Activated CD8-positive, alpha-beta memory T cell treated with anti-CD3 and anti-CD28 coated beads, Interleukin-2, amount 50 U/mL, for 48 hours (primary cell): ENCODE measurements at places on chromosomes 1 and 21.

DNA sequence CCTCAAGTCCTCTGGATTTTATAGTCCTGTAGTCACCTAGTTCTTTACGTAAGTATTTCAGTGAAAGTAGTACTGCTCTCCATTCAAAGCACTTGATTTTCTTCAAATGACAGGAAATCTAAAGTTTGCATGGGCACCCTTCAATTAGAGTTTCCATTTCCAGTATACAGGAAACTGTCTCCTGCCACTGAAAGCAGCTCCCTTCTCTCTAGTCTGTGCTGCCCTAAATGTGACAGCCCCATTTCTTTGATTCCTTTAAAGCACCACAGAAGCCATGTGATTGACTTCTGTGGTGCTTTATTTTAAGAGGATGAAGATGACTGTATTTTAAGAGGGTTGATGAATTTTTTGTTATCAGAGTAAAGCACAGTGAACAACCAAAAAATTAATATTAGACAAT is 226.1 kb downstream of the DNAH14 start:
- DNase-seq, result no peak

DNA sequence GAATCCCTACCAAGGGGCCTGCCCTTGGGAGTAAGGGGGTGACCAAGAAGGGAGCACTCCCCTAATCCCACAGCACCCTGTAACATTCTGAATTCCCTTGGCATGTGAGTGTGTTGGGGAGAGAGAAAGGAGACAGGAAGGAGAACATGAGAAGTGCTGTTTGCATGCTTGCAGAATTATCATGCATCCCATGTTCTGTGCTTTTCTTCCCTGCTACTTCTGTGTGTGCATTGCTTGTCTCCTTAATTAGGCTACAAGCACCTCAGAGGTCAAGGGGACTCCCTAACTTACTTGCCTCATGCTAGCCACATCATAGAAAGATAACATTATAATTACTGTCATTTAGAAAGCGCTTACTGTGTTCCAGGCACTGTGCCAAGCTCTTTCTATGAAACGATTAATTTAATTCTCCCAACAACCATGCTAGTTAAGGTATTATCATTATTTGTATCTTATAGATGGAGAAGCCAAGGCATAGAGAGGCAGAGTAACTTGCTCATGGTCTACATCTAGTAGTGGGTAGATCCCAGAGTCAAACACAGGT is 11.1 kb downstream of the NOS1AP start:
- DNase-seq, result no peak

DNA sequence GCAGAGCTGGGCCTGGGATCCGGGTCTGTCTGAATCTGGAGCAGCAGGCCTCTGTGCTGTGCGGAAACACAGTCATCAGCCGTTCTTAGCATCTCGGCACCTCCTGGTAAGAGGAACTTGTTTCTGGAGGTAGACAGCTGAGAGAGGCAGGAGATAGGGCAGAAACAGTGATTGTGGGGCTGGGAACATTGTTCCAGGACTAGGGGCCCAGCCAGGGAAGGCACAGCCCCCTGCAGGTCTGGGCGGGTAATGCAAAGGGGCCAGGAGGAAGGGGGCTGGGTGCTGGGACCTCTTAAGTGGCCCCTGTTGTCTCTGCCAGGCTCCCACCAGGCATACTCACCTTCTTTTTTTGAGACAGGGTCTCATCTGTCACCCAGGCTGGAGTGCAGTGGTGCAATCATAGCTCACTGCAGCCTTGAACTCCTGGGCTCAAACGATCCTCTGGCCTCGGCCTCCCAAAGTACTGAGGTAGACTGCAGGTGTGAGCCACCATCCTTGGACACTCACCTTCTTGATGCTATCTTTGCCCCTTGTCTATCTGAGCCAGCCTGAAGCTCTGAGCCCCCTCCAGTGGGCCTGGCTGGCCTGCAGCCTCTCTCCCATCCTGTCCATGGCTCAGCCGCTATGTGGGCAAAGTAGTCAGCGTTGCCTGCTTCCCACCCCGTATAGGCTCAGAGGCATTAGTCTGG is 134.3 kb upstream of the ZBTB40 start:
- DNase-seq, result peak; percentile 60

DNA sequence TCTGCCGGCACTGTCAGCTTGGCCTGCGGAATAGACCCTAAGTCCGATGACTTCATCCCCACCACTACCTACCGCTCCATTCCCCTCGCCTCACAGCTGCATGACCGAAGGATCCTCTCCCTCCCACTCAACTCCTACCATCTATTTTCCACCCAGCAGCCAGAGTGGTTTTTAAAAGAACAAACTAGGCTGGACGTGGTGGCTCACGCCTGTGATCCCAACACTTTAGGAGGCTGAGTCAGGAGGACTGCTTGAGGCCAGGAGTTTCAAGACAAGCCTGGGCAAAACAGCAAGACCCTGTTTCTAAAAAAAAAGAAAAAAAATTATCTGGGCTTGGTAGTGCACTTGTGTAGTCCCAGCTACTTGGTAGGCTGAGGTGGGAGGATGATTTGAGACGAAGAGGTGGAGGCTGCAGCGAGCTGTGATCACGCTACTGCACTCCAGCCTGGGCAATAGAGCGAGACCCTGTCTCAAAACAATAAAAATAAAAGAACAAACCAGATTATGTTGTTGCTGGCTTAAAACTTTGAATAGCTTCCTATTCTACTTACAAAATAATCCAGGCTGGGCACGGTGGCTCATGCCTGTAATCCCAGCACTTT is 59.0 kb downstream of the UBIAD1 start:
- no peak for DNase-seq

DNA sequence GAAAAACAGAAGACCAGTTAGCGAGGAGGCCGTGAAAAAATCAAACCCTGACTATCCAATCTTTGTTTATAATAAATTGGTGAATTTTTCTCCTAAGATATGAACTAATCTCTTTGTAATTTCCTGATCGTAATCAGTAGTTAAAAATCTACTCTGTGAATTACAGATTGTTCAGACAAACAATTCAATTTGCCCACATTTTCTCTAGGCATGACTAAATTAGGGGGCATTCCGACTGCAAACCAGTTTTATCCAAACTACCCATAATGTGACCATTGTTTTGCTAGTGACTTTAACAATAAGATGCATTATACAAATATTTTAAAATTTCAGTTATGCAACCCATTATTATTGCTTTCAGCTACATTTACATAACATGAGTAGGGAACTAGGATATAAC is 546.9 kb upstream of the ADAMTS5 start:
- no peak for DNase-seq

- DNase-seq, result peak; percentile 94
These were observed at the start of gene EDEM3 for GRCh38 chr1:184754476-184755225. TSS of gene EDEM3 (minus strand) at chr1:184754858. CDS start at chr1:184754646, 212 bp downstream.

DNA sequence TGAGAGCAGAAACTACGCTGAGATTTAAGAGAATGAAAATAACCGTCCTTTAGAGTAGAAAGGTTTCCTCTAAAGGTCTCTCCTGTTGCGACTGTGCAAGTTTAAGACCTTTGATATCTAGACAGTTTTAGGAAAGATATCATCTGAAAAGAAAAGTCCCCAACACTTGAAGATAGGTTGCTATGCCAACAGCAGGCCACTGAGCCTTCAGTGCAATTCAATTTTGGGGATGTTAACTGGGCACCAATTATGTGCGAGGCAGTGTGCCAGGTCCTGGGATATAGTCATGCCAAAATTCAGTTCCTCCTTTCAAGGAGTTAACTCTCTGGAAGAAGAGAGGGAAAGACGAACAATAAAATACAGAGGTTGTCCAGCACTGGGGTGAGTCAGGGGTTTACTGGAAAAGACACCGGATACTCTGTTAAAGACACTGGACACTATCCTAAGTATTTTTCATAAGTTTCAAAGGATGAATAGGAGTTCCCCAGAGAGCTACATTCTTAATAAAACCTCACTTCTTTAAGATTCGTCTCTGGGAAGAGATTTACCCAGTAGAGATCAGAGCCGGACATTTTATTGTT is 25.5 kb upstream of the ZNF281 start:
- no peak for DNase-seq

- DNase-seq, result no peak
These were observed 483 bp downstream of the PEAR1 start for GRCh38 chr1:156894001-156894400.

GRCh38 chr1:201447903-201448871 is 20.8 kb downstream of the PHLDA3 start:
- peak; percentile 84 for DNase-seq

- no peak for DNase-seq
These were observed 17.0 kb downstream of the TFF3 start for GRCh38 chr21:42298237-42298636.

- no peak for DNase-seq
These were observed 2.5 kb downstream of the ETV3 start for GRCh38 chr1:157135646-157136045.

GRCh38 chr1:38451541-38451993 is 405.0 kb upstream of the POU3F1 start:
- no peak for DNase-seq

- DNase-seq, result no peak
These were observed 18.1 kb downstream of the PDC start for GRCh38 chr1:186442651-186443375.

DNA sequence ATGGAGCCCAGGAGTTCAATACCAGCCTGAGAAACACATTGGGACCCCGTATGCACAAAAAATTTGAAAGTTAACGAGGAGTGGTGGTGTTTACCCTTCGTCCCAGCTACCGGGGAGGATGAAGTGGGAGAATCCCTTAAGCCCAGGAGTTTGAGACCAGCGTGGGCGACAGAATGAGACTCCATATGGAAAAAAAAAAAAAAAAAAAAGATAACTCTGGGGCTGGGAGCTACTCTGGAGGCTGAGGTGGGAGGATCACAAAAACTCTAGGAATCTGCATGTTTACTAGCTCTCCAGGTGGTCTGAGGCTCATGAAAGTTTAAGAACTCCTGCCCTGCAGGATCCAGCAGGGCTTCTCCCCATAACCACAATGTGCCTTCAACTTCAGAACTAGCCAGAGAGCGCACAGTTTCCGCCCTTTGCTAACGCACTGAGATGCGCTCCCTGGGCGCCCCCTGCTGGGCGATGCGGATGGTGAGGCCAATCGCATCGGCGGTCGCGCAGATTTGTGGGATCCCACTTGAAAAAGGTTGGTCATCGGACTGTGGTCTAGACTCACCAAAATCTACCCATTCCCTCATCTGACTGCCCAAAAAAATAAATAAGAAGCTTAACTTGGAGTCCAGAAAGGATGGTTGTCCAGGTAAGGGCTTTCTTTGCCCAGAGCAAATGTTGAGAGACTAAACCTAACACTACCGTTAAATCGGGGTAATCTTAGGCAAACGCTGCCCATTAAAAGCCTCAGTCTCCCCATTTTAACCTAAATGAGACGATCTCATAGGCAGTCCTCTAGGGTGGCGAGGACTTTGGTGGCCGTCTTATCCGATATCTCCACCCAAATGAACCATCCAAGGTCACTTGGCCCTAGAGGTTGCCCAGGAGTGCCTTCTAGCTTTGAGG is 8.8 kb downstream of the ZNF683 start:
- DNase-seq, result peak; percentile 97

GRCh38 chr1:47901001-47901575 is 96.1 kb downstream of the TRABD2B start:
- DNase-seq, result no peak

DNA sequence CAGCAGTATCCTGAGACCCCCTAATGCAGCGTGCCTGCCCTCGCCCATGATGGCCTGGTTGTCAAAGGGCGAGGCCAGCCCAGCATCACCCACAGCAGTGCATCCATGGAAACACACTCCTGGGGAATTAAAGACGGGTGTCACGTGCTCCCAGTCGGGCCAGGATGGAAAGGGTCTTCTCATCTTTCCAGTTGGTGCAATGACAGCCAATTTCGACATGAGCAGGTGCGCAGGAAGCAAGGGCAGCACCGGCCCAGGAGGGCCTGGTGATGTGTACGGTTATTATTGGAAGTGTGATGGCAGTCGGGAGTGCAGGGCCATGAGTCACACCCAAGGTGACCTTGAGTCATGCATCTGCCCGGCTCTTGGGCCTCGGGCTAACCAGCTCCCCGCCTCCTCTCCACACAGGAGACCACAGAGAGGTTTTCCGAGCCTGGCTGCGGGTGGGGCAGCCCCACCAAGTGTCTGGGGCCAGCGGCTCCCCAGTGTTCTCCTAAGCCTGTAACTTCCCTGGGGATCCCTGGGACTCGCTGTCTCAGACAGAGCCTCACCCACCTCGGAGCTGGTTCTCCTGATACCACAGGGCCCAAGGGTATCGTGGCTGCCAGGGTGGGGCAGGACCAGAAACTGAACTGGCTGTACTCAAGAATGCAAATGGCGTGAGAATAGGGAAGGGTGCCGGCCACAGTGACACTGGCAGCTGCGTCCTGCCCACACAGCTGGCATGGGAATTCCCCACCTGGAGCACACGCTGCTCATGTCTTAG is 119.8 kb downstream of the SIK1 start:
- no peak for DNase-seq

DNA sequence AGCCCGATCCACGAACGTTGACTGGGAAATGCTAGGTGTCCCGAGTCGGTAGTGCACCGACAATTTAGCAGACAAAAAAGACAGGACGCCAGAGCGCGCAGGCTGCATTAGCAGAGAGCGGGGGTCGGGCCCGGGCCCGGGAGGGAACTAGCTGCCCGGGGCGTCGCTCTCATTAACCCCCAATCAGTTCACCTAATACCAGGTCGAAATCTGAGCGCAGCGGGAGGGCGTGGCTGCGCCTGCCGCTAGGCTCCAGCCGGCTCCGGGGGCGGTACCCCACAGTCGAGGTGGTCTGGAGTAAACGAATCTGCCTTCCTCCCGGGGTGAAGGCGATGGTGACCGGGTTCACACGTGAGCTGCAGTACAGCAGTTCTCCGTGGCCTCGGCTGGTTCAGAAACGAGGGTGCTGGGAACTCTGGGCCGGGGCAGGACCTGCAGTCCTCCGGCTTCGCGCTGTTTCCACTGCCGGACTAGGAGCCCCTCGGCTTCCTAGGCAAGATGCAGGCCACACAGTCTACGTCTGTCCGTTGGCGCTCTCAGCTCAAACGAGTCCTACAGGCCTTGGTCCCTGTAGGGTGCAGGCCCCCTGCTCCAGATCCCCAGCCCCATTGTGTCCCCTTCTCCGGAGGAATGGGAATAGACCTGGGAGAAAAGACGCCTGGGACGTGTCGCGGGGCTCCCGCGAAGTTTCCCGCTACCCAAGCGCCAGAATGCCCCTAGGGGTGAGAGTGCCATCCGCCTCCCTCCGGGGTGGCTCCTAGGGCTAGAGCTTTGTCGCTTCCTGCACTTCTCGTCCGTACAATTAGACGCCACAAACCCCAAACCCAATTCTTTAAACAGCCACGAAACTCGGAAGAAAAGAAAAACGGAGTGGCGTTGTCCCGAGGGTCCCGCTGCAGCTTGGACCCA is 2.0 kb downstream of the GFI1 start:
- peak; percentile 88 for DNase-seq

DNA sequence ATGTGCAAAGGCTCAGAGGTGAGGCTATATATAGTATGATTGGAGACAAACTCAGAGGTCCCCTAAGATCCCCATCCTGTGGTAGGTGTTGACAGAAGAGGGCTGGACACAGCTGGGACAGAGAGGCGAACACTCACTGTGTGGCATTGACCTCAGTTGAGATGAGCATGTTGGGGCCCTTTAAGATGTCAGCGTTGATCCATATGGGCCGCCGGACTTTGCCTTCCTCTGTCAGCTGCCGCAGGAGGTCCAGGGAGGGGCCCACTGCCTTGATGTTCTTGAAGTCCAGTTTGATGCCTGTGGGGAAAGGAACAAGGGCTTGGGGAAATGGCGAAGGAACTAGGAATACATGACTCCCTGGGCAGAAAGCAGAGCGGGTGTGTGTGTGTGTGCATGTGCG is 8.8 kb downstream of the FAM151A start:
- no peak for DNase-seq
